ENCODE measurements at places on chromosomes 5 and 9.

DNA sequence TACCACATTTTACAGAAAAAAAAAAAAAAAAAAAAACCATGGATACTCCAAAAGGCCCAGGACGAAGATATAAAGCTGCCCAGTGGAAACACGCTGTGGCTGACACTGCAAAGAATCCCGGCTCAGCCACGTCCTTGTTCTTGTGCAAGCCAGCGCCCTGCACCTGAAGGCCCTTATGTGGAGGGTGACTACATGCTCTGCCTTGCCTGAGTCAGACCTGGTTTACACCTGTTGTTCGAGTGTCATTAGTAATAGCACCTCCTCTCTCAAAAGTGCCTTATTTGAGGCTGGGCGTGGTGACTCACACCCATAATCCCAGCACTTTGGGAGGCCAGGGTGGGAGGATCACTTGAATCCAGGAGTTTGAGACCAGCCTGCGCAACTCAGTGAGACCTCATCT, 54.3 kb upstream of the ZSWIM6 start:
- peaks cover 5% of the 10 kb centered on the region for H3K4me1 ChIP-seq
- H3K27ac ChIP-seq = no peak overlapping the region
- no peak for DNase-seq
- H3K36me3 ChIP-seq = no peaks in the 10 kb centered on the region
- no peak overlapping the region for H3K4me3 ChIP-seq

- no peak for DNase-seq
- no peaks in the 10 kb centered on the region for H3K27me3 ChIP-seq
- no peaks in the 10 kb centered on the region for H3K4me1 ChIP-seq
- H3K36me3 ChIP-seq = no peaks in the 10 kb centered on the region
- no peak overlapping the region for H3K4me3 ChIP-seq
Measured at GRCh38 chr5:53151713-53152458, 42.3 kb upstream of the MOCS2 start.

DNA sequence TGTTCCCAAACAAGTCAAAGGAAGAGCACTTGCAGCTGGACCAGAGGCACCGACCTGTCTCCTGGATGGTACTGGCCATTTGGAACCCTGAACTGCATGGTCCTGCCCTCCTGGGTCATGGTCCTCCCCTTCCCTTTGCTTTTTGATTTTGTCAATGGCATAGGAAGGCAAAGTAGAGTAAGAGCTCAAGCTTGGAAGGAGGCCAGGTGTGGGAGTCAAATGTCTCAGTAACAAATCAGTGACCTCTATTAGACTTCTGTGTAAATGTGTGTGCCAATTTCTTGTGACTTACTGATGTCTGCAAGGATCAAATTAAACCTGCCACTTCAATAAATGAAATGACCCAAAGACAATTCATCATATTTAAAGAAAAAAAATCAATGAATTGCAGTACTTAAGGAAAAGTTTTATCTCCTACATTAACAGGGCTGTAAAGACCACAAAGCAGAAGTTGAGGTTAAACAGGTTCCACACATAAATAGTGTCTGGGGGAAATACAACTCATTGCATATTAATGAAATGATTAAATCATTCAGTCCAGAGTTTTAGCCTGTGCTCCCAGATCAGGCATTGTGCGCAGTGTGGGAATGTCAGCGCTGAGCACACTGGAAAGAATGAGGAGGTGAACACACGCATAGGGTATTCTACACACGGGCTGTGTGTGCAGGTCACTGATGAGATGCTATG, 32.7 kb downstream of the OSMR start:
- no peaks in the 10 kb centered on the region for H3K4me1 ChIP-seq
- H3K4me3 ChIP-seq = no peak overlapping the region
- no peak for DNase-seq
- no peaks in the 10 kb centered on the region for H3K36me3 ChIP-seq
- peaks cover 5% of the 10 kb centered on the region for H3K27me3 ChIP-seq

- no peaks in the 10 kb centered on the region for H3K27me3 ChIP-seq
- H3K27ac ChIP-seq = no peak overlapping the region
- no peak overlapping the region for H3K4me3 ChIP-seq
Measured at GRCh38 chr5:109880907-109881685, 191.4 kb downstream of the MAN2A1 start.

DNA sequence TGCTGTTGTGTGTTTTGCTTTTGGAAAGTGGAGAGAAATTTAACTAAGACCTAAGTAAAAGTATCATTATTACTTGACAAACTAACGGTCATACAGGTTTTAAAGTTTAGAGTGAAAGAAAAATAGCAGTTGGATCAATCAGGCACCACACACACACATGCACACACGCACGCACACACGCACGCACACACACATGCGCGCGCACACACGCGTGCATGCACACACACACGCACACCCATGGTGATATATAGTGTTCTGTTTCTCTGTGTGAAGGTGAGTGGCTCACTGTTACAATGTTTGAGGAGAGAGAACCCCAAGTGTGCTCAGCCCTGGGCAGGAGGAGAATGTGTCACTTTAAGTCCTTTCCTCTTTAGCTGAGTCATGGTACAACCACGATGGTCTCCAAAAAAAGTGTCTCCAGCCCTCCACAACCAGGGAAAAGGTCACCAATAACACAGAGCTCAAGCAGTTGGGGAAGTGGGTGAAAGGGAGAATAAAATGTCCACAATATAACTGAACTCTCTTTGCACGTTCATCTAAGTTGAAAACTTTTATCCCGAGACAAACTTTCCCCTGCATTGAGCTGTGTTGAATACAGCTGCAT, 3.2 kb downstream of the ZNF366 start:
- H3K27ac ChIP-seq = no peak overlapping the region
- H3K36me3 ChIP-seq = no peaks in the 10 kb centered on the region
- H3K4me1 ChIP-seq = no peaks in the 10 kb centered on the region
- no peaks in the 10 kb centered on the region for H3K27me3 ChIP-seq
- no peak for DNase-seq

- no peaks in the 10 kb centered on the region for H3K36me3 ChIP-seq
- H3K27me3 ChIP-seq = no peaks in the 10 kb centered on the region
- H3K4me3 ChIP-seq = no peak overlapping the region
- no peak for DNase-seq
- no peak overlapping the region for H3K27ac ChIP-seq
Measured at GRCh38 chr5:135072387-135073281, 38.6 kb upstream of the PITX1 start.

- H3K27ac ChIP-seq = no peak overlapping the region
- no peaks in the 10 kb centered on the region for H3K4me1 ChIP-seq
- DNase-seq = no peak
- H3K4me3 ChIP-seq = no peak overlapping the region
- no peaks in the 10 kb centered on the region for H3K27me3 ChIP-seq
Measured at GRCh38 chr5:104526866-104527265, 964.3 kb upstream of the NUDT12 start.

- H3K36me3 ChIP-seq = peaks cover under 1% of the 10 kb centered on the region
- no peak for DNase-seq
- H3K27me3 ChIP-seq = no peaks in the 10 kb centered on the region
- no peak overlapping the region for H3K4me3 ChIP-seq
- H3K4me1 ChIP-seq = no peaks in the 10 kb centered on the region
- H3K27ac ChIP-seq = no peak overlapping the region
Measured at GRCh38 chr9:77798140-77798539, 150.0 kb upstream of the GNA14 start.

GRCh38 chr9:1207686-1208085, 157.5 kb downstream of the DMRT2 start:
- no peaks in the 10 kb centered on the region for H3K27me3 ChIP-seq
- no peak overlapping the region for H3K27ac ChIP-seq
- no peaks in the 10 kb centered on the region for H3K36me3 ChIP-seq
- no peaks in the 10 kb centered on the region for H3K4me1 ChIP-seq
- no peak overlapping the region for H3K4me3 ChIP-seq

GRCh38 chr5:1720396-1721110, 79.1 kb downstream of the MRPL36 start:
- no peak overlapping the region for H3K4me3 ChIP-seq
- H3K27ac ChIP-seq = no peak overlapping the region
- no peaks in the 10 kb centered on the region for H3K36me3 ChIP-seq
- no peaks in the 10 kb centered on the region for H3K27me3 ChIP-seq

GRCh38 chr9:38213631-38214299, 144.7 kb upstream of the SHB start:
- no peaks in the 10 kb centered on the region for H3K36me3 ChIP-seq
- no peaks in the 10 kb centered on the region for H3K4me1 ChIP-seq
- H3K27ac ChIP-seq = no peak overlapping the region

GRCh38 chr9:29514862-29515261, 1941.6 kb upstream of the C9orf72 start:
- no peak overlapping the region for H3K27ac ChIP-seq
- H3K27me3 ChIP-seq = no peaks in the 10 kb centered on the region
- no peaks in the 10 kb centered on the region for H3K4me1 ChIP-seq

GRCh38 chr9:70120834-70121510, 77.3 kb downstream of the MAMDC2 start:
- H3K27me3 ChIP-seq = no peaks in the 10 kb centered on the region
- no peaks in the 10 kb centered on the region for H3K36me3 ChIP-seq
- no peak overlapping the region for H3K4me3 ChIP-seq
- no peaks in the 10 kb centered on the region for H3K4me1 ChIP-seq
- no peak for DNase-seq

DNA sequence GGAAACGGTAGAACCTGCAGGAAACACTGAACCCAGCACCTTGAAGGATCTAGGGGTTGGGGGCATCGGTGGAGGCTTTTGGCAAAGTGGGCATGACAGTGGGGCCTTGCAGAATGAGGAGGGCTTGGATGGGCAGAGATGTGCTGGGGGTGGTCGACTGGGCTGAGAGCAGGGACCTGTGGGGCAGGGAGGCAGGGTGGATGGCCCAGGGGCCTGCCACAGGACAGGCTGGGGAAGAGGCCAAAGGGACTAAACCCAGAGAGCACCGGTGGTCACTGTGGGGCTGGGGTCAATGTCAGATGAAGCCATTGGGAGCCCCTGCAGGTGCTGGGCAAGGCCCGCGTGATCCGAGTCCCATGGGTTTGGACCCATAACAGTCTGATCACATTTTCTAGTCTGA, 175.3 kb downstream of the DAB2IP start:
- no peak overlapping the region for H3K27ac ChIP-seq
- no peaks in the 10 kb centered on the region for H3K27me3 ChIP-seq
- H3K4me3 ChIP-seq = no peak overlapping the region
- no peak for DNase-seq
- H3K36me3 ChIP-seq = no peaks in the 10 kb centered on the region

DNA sequence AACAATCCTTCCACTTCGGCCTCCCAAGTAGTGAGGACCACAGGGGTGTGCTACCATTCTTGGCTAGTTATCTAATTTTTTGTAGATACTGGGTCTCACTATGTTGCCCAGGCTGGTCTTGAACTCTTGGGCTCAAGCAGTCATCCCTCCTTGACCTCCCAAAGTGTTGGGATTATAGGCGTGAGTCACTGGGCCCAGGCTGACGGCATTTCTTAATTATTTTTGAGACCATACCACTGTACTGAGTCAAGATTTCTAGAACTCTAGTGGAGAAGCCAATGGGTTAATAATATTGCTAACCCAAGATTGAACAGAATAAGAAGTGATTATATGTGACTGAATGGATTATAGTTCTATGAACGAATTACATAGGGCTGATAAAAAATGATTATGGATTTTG, 66.7 kb downstream of the TARS1 start:
- H3K36me3 ChIP-seq = no peaks in the 10 kb centered on the region
- H3K4me3 ChIP-seq = no peak overlapping the region
- H3K27ac ChIP-seq = no peak overlapping the region

DNA sequence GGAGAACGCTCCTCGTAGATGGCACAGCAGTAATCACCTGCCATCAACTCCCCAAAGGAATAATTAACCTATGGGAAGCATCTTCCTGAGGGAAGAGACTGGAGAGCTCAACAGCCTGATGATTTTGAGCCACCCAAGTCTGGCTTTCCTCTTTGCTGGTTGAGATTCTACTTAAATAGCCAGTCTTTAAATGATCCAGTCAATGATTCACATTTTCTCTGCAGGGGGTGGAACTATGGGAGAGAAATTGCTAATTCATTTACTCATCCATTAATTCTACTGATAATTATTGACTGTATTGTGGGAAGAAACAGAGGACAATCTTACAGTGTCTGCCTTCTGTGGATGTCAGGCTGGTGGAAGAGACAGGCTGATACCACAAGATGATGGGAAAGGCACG, 355.0 kb upstream of the PANK3 start:
- no peaks in the 10 kb centered on the region for H3K36me3 ChIP-seq
- no peak overlapping the region for H3K4me3 ChIP-seq
- H3K27ac ChIP-seq = no peak overlapping the region
- DNase-seq = no peak
- no peaks in the 10 kb centered on the region for H3K27me3 ChIP-seq

GRCh38 chr5:149432911-149433401, 53.9 kb upstream of the IL17B start:
- no peak overlapping the region for H3K27ac ChIP-seq
- no peaks in the 10 kb centered on the region for H3K36me3 ChIP-seq
- H3K27me3 ChIP-seq = no peaks in the 10 kb centered on the region
- no peaks in the 10 kb centered on the region for H3K4me1 ChIP-seq

DNA sequence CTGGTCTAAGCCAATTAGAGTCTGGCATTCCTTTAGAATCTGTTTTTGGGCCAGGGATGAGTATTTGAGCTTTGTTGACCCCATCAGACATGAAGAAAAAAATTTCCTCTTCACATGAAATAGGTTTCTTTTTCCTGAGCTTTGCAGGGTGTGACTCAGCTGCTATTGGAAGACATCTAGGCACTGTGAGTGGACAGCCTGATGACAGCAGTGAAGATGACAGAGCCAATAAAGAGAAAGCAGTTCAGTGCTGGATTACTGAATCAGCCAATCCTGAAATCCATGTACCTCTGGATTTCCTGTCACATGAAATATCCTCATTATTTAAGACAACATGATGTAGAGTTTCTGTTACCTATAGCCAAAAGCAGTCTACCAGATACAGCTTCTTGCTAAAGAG, 51.3 kb upstream of the GRIA1 start:
- no peak overlapping the region for H3K27ac ChIP-seq
- no peak for DNase-seq
- no peaks in the 10 kb centered on the region for H3K27me3 ChIP-seq
- H3K4me1 ChIP-seq = no peaks in the 10 kb centered on the region
- H3K4me3 ChIP-seq = no peak overlapping the region
- no peaks in the 10 kb centered on the region for H3K36me3 ChIP-seq

DNA sequence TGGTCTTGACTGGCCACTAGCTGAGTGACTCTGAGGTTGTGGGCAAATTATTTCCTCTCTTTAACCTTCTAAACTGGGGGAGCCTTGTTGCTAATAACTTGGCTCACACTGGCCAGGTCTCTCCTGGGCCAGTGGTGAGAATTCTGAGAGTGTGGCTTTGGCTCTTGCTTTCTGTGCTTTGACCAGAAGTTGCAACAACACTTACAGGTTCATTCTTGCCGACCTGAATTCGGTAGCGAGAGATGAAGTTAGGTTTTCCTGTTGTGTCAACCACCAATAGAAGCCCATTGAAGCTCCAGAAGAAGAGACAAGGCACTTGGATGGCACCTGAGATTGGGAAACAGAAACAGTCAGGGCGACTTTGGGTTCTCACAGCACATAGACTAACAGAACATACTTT, 19.8 kb downstream of the FAXDC2 start:
- no peak for DNase-seq
- H3K4me3 ChIP-seq = no peak overlapping the region
- no peaks in the 10 kb centered on the region for H3K36me3 ChIP-seq
- no peak overlapping the region for H3K27ac ChIP-seq
- H3K27me3 ChIP-seq = no peaks in the 10 kb centered on the region
